CD4-positive, alpha-beta T cell treated with Interleukin-15 for 1 hour (primary cell): ENCODE measurements at places on chromosomes 4 and X.
A peak's percentile ranks its signal among the peaks of the same experiment; 100 is the strongest.

GRCh38 chrX:17617806-17618205 lies 119.5 kb upstream of the SCML1 start:
- no peak for DNase-seq

DNA sequence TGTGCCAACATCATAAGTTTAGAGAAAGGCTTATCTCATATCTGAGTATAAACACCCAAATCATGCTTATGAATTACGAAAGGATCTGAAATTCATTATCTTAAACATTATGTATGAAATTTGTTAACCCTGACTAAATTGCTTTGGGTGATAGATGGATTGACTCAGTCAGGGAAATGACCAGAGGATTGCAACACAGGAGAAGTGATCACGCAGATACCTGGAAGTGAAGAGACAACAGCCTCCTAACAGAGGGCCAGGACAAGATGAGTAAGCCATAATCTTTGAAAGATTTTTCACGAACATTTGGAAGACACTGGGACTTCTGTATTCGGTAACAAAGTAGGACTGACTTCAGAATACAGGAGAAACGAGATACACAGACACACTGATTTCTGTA lies 363.4 kb downstream of the DMD start:
- DNase-seq: no peak

DNA sequence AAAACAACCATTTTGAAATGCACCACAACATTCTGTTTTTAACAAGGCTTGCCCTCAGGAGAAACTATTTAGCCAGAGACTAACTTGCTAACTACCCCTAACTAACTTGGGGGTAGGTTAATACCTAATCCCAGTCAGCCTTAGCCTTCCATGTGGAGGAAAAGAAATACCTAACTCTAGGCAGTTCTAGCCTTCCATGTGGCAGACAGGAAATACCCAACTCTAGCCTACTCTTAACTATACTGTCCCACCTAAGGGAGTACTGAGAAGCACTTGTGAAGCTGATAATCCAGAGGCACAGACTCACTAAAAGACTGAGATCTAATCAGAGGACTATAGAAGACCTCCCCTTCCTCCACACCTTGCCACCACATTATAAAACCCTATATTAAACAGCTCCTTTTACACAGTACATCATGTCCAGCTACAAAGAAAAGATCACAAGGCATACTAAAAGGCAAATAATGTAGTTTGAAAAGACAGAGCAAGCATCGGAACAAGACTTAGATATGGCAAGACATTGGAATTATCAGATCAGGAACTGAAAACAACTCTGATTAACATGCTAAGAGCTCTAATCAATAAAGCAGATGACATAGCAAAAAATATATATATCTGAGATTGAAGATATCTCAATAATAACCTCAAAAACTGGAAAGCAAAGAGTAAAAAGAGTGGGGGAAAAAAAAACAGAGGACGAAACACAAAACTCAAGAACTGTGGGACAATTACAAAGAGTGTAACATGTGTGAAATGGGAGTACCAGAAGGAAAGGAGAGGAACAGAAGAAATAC lies 52.2 kb downstream of the FRYL start:
- no peak for DNase-seq

GRCh38 chrX:119692191-119693039 lies 553 bp downstream of the SEPTIN6 start:
- DNase-seq: peak; percentile 72

GRCh38 chr4:129455482-129455881 lies 359.5 kb downstream of the C4orf33 start:
- no peak for DNase-seq

DNA sequence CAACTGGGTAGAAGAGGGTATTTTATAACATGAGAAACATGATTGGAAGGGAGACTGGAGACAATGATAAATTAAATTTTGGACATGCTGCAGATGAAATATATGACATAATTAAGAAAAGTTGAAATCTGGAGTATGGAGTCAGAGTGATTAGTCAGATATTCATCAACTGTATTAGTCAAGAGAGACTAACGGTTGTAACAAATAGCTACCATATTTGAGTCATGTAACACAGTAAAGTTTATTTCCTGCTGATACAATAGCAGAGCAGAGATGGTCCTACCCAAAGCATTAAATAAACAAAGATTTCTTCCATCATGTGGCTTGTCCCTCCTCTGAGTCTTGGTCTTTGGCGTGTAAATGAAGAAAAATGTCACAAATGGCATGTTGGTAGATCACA lies 321.3 kb downstream of the GALNTL6 start:
- no peak for DNase-seq

GRCh38 chrX:5646818-5647217 lies 581.8 kb downstream of the NLGN4X start:
- no peak for DNase-seq

GRCh38 chrX:2572740-2573139 lies 72.0 kb upstream of the DHRSX start:
- no peak for DNase-seq

GRCh38 chr4:166458756-166459155 lies 585.7 kb downstream of the TLL1 start:
- DNase-seq: no peak

GRCh38 chrX:31374786-31375185 lies 302.9 kb upstream of the FTHL17 start:
- DNase-seq: no peak

- DNase-seq: no peak
Observed at GRCh38 chr4:138897811-138898226, 117.8 kb upstream of the NOCT start.

GRCh38 chr4:34664051-34664450 lies 1580.3 kb downstream of the ARAP2 start:
- no peak for DNase-seq

DNA sequence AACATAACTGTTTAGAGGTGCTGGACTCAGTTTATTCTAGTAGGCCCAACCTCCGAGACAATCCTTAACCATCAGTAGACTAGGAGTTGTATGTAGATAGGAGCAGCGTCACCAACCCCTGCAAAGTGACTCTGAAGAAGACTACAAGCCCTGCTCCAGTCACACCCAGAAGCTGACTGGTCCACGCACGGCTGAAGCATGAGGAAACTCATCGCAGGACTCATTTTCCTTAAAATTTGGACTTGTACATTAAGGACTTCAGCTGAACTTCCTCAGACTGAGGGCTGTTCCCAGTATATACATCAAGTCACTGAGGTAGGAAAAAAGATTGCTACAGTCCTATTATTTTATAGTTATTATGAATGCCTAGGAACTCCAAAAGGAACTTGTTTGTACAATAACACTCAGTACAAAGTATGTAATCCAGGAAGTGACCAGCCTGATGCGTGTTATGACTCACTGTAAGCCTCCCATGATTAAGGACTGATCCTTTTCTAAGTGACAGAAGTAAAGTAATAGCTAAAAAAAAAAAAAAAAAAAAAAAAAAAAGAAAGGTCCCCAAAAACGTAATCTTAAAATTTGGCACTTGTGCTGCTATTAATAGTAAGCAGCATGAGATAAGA lies 41.6 kb upstream of the UGT2B7 start:
- DNase-seq: no peak

DNA sequence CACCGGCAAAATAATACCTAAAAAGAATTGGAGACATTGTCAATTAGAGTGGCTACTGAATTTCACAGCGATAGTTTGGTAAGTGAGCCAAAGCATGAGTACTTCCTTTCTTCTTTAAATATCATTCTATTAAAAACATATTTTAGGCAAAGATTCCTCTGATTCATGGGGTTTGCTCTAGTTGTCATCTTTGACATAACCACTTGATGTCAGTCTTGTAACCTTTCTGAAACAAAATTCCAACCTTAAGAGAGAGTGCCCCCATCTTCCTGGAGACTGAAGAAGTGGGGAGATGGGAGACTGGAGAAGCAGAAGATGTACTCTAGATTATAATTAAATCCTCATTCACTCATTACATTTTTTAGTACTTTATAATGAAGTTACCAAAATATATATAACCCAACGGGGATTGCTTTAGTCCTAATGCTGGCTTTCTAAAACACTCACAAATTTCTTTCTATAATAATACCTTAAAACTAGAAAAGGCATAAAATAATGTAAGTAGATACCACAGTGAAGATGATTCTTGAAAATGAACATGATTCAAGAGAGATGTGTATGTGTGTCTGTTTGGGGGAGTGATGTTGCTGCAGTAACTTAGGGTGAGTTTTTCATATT lies 96.4 kb downstream of the EMCN start:
- no peak for DNase-seq

DNA sequence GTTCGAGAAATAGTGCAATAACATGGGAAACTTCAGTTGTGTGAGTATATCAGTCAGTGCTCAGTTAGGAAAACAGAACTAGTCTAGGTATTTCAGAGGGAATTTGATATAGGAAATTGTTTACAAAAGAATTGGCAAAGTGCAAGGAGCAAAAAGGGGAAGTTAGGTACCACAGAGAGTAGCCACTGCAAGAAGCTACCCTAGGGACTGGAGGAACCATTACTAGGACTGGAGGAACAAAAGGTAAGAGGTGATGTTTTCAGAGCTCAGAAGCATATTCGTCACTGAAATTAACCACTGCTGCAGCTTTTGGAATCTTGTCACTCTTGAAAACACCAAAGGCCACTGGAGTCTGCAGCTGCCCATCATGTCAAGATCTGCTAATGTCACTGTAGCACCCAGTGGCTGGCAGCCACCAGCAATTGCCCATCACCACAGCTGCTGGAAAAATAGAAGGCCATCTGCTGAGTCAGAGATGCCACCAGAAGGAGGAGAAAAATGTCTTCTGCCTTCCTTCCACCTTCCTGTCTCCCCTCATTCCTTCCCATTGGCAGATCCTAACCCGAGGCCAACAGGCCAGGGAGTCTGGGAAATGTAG lies 160.6 kb upstream of the RPS6KA3 start:
- DNase-seq: no peak

- DNase-seq: no peak
Observed at GRCh38 chr4:83679254-83679653, 143.3 kb downstream of the GPAT3 start.

- DNase-seq: no peak
Observed at GRCh38 chr4:186514271-186514950, 41.0 kb downstream of the MTNR1A start.

DNA sequence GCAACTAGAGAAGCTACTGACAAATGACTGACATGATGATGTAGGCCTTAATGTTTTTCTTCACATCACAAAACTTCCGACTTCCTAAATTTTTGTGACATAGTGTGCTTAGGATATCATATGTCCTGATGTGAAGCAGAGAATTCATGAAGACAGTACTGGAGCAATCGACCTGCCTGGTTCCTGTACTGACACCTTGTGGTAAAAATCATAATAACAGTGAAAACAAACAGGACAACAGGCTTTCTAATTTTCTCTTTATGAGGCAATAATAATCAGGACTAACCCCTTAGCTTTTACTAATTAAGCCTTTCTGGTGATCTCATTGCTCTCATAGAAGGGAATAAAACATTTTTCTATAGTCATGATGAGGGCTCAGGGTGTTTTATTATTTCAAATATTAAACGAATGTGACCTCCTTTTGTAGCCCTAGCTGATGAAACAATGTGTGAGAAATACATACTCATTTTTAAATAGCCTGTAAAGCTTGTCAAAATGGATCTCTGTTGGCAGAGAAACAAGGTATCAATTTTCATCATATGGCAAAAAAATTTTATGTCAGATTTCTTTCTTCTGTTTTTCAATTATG lies 158.4 kb downstream of the TENT5D start:
- no peak for DNase-seq

DNA sequence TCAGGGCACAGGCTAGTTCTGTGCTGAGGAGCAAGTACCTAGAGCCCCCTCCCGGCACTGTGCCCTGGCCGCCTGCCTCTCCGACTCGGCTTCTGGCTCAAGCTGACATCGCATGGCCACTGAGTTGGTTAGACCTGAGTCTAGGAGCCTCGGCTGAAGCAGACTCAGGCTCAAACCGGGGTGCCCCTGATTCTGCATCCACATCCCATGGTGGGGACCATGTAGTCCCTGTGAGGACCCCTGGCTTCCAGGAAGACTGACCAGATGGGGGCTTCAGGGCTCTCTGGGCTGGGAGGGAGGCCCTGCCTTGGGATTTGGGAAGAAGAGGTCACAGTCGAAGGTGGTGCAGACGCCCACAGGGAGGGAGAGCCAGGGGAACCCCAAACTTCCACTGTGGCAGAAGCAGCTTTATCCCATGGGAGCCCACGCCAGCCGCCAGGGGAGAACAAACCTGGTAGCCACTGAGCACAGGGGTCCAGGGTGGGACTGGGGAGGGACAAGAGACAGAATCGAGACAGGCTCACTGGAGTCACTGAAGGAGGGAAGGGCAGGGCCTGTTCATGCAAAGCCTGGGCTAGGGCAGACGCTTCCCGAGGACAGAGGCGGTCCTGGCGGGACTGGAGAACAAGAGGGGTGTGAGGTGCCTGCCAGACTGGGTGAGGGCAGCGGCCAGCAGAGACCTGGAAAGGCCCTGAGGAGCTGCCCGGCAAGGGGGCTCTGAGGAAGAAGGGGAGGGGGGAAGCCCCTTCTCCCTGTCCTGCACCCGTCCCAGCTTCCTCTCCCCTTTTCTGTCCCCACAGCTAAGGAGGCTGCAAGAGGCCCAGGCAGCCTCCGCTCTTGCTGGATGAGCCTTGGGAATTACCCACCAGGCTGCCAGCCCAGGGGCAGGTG lies 1.1 kb downstream of the PDE6B start:
- DNase-seq: no peak

DNA sequence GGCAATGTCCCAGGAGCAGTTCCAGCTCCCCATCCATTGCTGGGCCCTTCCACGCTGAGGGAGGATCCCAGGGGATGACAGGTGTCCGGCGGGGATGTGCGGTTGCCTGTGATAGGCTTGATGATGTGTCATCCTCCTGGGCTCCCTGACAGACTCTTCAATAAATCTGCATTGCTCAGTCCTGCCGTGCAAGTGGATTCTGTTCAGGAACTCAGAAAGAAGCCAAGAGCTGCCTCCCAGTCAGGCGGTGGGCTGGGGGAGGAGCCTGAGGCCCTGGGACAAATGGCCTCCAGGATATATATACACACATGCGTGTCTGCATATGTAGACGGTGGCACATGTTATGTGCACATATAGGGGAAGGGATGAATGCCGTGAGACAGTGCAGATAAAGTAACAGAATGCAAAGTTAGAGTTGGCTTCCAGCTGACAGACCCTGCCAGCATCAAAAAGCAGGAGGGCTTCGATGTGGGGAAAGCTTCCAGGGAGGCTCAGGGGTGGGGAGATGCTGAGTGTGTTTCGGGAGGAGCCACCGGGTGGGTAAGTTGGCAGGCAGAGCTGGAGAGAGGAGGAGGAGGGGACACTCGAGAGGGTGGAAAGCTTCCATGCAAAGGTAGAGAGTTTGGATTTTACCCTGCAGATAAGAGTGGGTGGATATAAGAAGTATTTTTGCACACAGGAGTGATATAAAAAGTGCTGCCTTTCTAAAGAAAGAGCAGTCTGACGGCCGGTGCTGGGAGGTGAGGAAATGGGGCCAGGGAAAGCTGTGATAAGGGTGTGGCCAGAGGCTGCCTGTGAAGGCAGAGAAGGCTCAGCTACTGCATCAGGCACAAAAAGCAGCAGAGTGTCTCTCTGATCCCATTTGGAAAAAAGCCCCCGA lies 28.5 kb upstream of the CRMP1 start:
- no peak for DNase-seq

- DNase-seq: no peak
Observed at GRCh38 chr4:156169011-156169410, 215.3 kb upstream of the CTSO start.
